Right renal cortex interstitium (tissue), 3 donors: ENCODE measurements at places on chromosomes 7 and 10.

GRCh38 chr10:12679636-12680035 lies 321.9 kb downstream of the CCDC3 start:
- DNase-seq: no peak

- no peak for DNase-seq
Observed at GRCh38 chr10:127151541-127151940, 44.9 kb downstream of the INSYN2A start.

DNA sequence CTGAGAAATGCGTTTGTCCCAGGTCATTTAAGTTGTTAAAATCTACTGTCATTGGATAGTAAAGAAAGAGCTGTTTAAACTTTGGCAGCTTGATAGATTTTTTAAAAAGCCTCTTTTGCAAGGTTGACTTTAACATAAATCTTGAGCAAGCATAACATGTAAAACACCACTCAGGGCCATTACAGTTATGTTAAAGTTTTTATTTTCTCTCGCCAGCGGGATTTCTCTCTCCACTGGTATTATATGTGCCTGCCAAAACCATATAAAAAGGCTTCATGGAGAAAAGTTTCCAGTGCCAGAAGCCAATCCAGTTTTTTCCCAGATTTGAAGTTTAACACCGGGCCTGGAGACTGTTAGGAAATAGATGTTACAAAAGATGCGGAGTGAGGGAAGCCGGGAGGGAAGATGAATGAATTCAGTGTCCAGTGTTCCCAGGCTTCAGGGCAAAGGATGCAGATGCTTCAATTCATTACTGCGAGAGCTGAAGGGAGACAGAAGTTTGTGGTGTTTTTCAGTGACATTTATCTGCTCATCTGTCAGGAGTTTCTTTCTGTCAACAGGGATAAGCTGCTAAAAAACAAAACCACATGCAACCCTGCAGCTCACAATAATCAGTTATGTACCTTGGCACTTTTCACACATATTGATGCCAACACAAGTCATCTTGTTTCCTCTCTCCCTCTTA lies 155.5 kb downstream of the SPAG6 start:
- no peak for DNase-seq

GRCh38 chr7:155660758-155661093 lies 16.3 kb downstream of the RBM33 start:
- no peak for DNase-seq

DNA sequence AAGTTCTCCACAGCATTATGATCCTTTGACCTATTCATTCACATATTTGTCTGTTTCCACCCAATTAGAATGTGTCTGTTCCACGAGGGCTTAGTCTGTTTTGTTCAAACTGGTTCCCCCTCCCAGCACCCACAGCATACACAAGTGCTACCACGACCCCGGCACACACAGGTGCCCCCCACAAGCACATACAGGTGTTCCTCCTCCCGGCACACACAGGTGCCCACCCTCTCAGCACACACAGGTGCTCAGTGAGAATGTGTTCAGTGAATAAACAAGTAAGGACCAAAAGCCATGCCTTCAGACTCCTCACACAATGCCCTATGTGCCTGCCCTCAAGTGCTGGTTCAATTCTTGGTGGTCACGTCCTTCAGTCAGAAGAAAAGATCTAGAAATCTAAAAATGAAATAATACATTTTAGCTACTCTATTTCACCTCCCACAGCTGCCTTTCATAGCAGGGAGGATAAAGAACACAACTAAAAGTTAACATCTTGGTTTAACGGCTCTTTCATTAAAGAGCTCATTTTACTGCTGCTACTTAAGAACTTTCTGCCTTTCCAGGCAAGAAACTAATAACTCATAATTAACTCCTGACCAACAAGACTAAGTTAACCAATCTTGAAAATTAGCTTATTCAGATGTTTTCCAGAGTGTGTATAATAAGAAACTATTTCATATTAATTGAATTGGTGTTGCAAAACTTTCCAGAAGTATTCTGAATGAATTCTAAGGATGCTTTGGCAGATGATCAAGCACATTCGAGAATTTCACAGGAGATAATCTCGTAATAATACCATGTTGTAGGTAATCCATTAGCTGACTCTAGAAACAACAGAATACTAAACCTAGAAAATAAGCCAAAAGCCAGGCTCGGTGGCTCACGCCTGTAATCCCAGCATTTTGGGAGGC lies 2.3 kb downstream of the DNMBP start:
- no peak for DNase-seq

DNA sequence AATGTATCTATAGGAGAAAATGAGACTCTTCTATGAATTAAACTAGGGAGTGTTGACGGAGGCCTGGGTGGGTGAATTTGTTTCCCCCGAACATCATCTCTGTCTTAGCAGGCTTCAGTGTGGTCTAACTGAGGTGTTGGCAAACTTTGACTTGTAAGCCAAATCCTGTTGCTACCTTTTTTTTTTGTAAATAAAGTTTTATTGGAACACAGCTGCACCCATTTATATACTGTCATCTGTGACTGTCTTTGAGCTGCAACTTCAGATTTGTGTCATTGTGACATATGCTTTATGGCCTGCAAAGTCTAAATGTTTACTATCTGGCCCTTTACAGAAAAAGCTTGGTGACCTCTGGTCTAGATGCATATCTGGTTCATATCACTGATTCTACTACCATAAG lies 455.9 kb downstream of the LRMDA start:
- no peak for DNase-seq
